ENCODE measurements at places on chromosomes 1 and 21.

GRCh38 chr1:23123528-23123927 lies 45.1 kb downstream of the LUZP1 start:
- DNase-seq: no peak

DNA sequence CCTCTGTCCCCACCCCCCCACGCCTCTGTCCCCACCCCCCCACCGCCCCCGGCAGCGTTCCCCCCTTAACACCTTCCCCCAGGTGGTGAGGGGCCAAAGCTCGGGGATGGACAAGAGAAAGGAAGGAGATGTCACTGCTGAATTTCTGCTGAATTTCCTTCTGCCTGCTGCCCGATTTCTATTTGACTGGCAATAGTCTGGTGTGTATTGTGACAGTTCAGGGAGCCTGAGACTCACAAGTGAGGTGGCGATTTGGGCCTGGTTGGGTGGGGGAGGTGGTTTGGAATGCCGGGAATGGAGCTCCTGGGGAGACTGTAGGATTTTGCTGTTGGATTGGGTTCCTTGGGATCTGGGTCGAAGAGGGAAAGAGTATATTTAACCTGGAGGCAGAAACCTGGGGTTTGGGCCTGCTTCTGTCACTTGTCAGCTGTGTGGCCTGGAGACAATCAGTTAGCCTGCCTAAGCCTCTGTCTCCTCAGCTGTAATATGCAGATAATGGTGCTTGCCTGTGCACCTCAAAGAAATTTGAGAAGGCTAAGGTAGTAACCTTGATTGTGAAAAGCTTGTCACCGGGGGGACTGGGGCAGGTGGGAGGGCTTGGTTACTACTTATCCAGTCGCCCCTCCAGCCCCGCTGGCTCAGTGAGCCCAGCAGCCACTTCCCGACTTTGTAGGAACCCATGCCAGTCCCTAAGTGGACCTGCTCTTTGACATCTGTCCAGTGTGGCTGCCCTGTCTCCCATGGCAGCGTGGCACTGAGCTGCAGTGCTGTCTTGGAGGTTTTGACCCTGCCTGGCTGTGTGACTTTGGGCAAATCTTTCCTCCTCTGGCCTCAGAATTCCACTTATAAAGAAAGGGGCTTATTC lies 7.7 kb upstream of the LMNA start:
- no peak for DNase-seq

DNA sequence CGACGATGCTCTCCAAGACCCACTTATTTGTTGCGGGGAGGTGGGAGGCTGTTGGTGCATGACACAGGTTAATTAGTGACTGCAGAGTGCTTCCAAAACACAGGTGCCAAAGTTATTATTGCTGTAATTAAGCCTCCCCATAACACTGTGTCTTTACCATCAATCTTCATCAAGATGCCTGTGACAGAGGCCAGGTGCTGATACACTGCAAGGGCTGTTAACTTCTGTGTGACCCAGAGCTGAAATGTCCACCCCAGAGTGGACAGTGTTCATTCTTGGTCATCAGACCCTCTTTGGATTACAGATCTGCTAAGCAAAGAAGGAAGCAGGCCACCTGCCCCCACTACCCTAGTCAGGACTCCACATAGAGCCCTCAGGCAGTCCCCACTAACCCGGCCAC lies 55.5 kb downstream of the CAPN8 start:
- no peak for DNase-seq

DNA sequence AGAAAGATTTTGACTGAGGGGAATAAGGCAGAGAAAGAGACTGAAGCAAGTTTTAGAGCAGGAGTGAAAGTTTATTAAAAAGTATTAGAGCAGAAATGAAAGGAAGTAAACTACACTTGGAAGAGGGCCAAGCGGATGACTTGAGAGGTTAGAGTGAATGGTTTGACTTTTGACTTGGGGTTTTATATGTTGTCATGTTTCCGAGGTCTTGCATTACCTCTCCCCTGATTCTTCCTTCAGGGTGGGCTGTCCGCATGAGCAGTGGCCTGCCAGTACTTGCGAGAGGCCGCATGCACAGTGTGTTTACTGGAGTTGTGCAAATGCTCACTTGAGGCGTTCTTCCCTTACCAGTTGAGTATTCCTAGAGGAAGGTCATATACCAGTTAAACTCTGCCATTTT lies 13.0 kb upstream of the DENND2D start:
- DNase-seq: no peak

DNA sequence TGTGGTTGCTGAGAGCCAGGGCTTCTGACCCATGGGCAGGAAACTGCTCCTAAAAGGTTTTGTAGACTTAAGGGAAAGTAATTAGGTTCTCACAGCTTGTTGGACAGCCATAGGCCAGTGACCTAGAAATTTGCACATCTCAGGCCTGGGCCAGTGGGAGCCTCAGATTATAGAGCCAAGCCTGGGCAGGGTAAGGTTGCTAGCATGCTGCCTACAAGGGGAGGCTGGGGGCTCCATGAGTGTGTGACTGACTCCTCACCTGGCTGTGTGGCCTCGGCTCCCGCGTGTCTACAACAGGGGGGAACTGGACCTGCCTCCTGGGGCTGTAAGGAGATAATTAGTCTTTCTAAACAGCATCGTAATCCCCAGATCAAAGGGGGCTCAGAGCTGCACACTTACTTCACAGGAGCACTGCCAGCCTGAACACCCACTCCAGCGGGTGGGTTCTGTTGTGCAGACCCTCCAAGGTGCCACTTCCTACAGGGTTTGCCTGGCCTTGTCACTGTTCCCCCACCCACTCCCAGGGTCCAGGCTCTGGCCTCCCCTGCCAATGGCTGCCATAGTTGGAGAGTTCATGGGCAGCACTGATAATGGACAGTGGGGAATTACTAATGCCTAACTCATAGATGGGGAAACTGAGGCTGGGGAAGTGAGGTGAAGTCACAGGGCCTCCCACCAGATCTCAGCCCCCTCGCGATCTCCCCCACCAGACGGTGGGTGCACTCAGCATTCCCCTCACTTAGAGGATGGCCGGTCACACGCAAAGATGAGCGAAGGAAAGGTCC lies 230.4 kb upstream of the TMEM51 start:
- no peak for DNase-seq

DNA sequence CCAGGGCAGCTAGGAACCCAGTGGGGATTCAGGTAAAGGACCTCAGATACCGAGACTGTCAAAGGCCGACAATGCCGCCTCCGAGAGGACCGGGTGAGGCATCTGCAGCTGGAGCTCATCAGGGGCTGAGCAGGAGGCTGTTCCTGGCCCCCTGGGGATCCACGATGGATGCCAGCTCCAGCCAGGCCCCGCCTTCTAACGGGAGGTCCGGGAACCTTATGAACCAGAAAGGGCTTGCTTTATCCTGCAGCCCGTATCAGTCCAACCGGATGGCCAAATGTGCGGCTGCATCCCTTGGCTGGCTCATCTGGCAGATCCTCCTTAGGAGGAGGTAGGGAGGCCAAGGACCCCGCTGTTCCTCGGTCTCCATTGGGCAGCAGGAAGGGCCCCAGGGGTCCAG lies 32.0 kb downstream of the SLC45A1 start:
- DNase-seq: no peak

DNA sequence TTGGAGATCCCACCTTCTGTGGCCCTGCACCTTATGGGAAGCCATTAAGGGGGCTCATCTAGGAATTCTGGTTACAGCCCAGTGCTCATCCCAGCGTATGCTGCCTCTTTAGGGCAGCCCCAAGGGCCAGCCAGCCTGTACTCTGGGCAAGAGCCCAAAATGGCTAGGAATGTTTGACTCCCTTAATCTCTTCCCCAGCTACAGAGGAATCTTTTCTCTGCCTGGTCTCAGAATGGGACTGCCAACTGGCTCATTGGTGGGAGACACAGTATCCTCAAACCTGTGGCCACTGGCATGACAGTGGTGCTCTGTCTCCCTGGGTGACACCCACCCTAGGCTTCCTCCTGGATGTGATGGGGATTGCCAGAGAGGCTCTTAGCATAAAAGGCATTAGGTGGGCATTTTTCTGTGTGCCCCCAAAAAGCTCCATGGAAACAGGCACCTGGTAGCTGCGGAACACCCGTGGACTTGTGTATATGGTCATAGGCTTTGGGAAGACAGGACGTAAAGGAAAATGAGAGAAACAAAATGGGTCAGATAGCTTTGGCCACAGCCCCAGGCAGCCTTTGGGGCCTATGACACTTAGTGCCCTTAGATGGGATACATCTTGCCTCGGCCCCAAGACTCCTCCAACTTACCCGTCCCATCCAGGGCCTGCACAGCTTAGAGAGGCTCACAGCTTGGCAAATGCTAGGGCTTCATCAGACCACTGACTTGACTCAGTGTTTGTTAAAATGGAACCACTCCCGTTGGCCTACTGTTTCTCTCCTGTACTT lies 6.9 kb downstream of the TMEM81 start:
- no peak for DNase-seq

DNA sequence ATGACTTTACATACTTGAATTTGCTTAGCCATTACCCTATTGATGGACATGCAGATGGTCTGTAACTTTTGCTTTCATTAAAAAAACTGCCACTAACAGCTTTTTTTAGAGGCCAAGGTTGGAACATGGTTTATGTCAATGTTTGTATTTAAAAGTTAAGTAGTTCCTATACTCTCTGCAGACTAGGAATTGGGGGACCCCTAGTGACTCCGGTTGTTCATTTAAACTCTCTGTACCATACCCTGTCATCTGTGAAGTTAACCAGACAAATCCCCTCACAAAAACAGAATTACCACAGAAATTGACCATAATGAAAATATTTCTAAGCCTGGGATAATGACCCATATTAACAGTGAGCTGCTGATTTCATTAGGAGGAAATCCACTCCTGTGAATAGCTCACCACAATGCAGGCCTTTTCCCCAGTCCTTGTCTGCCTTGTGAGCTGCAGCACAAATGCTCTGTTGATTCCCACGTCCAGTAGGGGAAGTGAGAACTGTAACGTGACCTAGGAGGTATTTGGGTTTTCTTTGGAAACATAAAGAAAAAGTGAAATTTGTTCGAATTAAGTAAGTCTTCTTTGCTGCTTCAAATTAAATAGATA lies 30.2 kb upstream of the CD101 start:
- no peak for DNase-seq

- DNase-seq: no peak
Measured at GRCh38 chr1:198101716-198102453, 54.9 kb upstream of the NEK7 start.

DNA sequence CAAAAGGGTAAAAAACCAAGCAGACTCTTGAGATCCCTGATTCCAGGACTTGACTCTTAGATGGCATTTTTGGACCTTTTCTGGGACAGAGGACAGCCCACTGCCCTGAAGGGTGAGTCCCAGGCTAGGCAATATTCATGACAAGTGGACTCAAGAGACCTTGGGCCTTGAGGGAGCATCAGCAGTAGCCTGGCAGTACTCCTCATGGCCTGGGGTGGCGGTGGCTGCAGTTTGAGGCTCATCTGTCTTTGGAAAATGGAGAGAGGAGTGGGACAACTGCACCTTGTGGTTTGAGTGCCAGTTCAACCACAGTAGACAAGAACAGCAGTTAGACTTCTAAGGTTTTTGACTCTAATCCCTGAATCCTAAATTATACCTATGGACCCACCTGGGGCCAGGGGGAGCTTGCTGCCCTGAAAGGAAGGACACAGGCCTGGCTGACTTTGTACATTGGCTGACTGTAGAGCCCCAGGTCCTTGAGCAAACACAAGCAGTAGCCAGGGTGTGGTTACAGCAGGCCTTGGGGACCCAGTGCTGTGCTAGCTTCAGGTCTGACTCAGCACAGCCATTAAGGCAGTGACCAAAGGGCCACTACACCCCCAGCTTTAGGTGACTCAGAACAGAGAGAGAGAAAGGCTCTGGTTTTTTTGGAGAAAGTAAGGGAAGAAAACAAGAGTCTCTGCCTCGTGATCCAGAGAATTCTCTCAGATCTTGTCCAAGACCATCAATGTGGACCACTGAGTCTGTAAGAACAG lies 1023.2 kb downstream of the KCNT2 start:
- no peak for DNase-seq

DNA sequence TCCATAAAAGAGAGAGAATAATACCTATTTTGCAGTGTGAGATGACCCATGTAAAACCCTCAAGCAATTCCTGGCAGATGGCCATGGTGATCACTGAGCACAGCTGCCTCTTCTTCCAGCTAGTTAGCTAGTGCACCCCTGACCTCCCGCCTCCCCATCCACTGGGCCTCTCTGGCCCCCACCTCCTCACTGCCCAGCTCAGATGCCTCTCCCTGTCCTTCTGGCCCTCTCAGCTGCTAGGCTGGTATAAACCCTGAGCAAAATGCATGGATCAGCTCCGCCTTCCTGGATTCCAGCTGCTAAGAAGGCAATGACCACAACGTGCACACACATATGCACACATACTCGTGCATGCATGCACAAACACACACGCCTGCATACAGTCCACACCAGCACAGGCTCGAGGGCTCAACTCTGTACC lies 117.2 kb downstream of the DMRTB1 start:
- DNase-seq: no peak

DNA sequence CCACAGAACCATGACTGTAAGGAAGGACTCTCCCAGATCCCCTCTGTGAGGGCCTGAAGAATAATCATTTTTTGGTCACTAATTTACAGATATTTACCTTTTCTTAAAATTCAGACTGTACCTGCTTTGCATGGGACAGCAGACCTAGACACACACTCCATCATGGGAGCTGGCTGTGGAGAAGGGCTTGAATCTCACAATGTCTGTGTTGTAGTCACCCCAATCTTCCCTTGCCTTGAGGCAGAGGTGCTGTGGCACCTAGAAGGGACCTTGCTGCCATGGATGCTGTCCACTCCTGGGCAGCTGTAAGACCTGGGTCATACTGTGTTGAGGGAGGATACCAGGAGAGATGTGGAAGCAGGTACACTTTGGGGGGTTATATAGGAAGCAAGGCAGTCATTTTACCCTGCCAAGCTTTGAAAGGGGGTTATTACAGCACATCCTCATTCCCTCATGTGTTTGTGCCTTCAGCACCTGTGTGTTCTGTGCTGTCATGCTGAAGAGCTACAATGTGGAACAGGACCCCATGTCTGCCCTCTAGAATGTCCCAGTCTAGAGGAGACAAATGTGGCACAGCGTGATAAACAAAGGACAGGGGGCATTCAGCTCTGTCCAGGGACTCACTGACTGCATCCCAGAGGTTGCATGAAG lies 27.1 kb downstream of the TRAF5 start:
- no peak for DNase-seq

DNA sequence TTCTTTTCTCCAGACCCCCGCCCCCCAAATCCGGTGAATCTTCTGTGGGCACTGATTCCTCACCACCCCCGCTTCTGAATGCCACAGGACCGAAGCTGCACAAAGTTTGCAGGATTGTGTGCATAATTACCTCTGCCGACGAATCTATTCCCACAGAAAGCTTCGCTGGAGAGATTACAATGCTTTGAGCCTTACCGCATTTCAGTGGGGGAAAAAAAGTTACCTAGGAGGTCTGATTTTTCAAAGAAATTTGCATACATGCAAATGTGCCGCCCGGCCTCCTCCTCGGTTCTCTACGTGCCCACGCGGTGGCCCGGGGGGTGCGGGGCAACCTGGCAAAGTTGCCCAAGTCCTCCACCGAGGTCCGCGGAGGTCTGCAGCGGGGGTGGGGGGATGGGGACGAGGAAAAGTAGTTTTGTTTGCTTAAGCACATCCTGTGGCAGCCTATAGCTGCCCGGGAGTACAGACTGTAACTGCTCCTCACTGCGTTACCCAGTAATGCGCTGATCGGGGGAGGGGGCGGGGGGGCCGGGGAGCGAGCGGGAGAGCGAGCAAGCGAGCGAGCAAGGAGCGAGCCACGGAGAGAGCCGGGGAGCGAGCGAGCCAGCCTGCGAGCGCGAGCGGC lies 563 bp upstream of the NFIA start:
- peak; percentile 42 for DNase-seq

- no peak for DNase-seq
Measured at GRCh38 chr21:46119637-46120271, 21.8 kb downstream of the COL6A2 start.

All from activated T-helper 1 cell treated with anti-CD3 and anti-CD28 coated beads, Interleukin-2, amount 50 U/mL, for 16 hours (primary cell).